Activated CD4-positive, alpha-beta T cell treated with anti-CD3 and anti-CD28 coated beads for 48 hours (primary cell): ENCODE measurements at places on chromosomes 13 and 19.
A peak's percentile ranks its signal among the peaks of the same experiment; 100 is the strongest.

GRCh38 chr19:18422530-18423191, 3.5 kb downstream of the SSBP4 start:
- DNase-seq = no peak

DNA sequence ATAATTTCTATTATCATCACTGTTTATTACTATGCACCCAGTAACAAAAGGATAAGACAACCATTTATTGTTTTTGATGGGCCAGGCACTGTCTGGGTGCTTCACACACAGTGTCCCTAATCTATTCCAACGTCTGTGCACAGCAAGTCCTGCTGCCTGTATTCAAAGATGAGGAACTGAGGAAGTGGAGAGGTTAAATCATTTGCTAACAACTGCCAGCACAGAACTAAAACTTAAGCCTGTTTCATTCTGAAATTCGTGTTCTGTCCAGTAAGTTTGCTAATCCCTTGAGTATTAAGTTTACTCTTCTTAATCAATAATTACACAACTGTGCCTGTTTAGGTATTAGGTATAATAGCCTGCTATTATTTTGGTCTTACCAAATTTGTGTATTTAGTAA, 41.9 kb downstream of the TEX26 start:
- no peak for DNase-seq

DNA sequence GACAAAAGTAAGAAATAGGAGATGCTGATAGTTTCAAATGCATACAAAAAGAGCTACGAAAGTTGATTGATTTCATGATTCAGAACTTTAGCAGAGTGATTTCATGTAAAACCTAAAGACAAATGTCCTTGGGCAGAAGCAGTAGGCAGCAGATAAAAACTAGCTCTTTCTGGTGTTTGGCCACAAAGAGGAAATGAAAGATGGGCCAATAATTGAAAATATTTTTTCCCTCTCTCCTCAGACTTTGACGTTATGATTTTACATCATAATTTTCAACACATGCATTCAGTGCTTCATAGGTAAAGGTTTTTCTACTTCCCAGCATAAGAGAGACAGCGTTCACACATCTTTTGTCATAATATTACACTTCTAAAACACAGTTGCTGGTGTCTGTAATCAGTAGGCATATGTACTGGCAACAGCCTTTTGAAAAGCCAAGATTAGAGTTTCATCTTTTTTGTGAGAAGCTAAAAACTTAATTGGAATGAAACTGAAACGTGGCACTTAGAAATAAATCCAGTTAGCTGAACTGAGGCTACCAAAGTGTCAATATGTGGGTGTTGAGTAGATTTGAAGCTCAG, 9.3 kb downstream of the SCEL start:
- no peak for DNase-seq

DNA sequence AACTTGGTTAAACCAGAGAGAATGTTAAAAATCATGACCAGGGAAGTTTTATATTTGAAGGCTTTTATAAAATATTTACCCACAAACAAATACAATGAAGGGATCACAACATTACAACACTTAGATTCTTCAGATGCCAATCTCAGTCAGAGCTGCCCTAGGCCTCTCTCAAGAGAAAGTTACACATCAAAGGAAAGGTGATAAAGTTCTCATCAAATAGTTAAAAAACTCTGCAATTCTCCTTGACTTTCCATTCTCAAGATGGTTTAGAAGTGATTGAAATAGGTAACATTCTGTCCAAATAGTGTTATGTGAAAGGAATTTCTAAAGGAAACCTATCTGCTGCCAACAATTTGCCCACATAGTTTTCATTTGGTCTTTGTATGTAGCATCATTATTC, 1115.2 kb upstream of the MIR17HG start:
- DNase-seq = no peak

DNA sequence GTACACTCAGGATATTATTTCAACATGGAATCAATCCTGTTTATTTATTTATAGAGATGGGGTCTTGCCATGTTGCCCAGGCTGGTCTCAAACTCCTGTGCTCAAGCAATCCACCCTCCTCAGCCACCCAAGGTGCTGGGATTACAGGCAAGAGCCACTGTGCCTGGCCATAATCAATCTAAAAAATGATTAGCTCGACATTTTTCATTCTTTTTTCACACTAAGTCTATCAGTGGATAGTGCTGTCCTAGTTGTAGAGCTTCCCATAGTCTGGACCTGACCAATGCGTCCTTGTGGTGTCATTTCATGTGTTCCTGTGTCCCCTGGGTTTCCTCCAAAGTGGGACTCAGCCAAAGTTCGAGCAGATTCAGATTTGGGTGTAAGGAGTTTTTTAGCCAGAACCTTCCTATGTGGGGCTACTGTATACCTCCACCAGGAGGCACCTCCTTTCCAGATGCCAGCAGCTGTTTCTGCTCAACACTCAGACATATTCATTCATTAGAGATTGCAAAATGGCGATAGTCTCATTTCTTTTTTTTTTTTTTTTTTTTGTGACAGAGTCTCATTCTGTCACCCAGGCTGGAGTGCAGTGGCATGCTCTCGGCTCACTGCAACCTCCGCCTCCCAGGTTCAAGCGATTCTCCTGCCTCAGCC, 61.1 kb downstream of the MAP4K1 start:
- DNase-seq = no peak

DNA sequence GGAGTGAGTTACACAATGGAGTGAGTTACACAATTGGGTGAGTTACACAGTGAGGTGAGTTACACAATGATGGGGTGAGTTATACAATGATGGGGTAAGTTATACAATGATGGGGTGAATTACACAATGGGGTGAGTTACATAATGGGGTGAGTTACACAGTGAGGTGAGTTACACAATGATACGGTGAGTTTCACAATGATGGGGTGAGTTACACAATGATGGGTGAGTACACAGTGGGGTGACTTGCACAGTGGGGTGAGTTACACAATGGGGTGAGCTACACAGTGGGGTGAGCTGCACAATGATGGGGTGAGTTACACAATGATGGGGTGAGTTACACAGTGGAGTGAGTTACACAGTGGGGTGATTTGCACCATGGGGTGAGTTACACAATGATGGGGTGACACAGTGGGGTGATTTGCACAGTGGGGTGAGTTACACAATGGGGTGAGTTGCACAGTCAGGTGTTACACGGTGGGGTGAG, 52.5 kb upstream of the GAS6 start:
- no peak for DNase-seq

GRCh38 chr13:107799001-107799400, 416.3 kb downstream of the LIG4 start:
- DNase-seq = no peak

DNA sequence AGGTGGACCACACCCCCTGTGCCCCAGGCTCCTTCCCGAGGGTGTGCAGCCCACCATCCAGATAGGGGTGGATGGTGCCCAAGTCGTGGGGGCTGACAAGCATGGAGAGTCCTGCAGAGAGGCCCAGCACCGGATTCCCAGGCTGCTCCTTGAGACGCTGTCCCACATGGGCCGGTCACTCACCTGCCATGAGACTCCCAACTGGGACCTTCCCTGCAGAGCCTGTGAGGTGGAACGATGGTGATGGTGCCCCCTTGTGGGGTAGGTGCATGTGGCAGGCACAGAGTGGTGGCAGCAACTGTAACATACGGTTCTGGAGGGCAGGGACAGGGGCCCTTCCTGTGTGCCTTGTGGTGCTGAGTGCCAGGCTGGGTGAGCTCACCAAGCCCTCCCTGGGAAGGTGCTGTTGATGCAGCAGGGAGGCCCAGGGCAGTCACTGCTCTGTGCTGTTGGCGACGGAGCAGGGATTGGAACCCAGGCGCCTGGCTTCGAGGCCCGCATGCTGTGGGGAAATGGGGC, 33.1 kb downstream of the PPP1R37 start:
- DNase-seq = peak; percentile 84

GRCh38 chr19:13995017-13995728, 10.9 kb downstream of the RFX1 start:
- no peak for DNase-seq

- peak; percentile 73 for DNase-seq
These were observed 2.4 kb downstream of the GADD45B start for GRCh38 chr19:2478278-2478755.

GRCh38 chr13:31032528-31033113, 100.2 kb downstream of the TEX26 start:
- no peak for DNase-seq

GRCh38 chr19:47824396-47824795, 2.7 kb downstream of the CRX start:
- DNase-seq = no peak

DNA sequence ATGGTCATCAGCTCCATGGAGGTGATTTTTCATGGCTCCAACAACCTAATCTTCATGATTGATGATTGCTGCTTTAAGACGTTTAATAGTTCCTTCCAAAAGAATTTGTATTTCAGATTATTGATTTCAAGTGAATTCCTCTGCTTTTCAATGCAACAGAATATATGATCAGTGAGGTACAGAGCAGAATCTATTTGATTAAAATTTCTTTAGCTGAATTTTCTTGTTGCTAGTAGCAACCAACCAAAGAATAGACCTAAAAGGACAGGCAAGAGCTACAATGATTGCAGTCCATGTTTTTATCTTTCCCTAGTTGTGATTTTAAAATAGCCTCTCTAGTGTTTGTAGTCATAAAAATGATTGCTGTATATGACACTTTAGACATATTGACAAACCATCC, 76.8 kb upstream of the SCEL start:
- no peak for DNase-seq

DNA sequence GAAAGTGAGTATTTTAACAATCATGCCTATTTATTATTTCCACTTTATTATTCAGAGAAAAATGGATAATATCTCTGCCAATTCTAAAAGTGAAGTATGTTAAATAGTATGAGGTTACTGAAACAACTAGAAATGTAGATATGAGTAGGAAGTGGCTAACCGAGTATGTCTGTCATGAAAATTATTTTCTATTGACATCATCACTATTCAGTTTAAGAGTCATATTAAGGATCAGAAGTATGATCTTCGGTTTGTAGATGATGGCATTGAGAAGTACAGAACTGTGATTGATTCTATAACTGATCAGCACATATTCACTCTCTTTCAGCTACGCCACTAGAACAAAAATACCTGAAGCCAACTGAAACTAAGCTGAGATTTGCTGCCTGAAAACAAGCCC, 146.4 kb upstream of the SLITRK5 start:
- DNase-seq = no peak

GRCh38 chr13:98428256-98428966, 148.5 kb downstream of the STK24 start:
- DNase-seq = no peak

DNA sequence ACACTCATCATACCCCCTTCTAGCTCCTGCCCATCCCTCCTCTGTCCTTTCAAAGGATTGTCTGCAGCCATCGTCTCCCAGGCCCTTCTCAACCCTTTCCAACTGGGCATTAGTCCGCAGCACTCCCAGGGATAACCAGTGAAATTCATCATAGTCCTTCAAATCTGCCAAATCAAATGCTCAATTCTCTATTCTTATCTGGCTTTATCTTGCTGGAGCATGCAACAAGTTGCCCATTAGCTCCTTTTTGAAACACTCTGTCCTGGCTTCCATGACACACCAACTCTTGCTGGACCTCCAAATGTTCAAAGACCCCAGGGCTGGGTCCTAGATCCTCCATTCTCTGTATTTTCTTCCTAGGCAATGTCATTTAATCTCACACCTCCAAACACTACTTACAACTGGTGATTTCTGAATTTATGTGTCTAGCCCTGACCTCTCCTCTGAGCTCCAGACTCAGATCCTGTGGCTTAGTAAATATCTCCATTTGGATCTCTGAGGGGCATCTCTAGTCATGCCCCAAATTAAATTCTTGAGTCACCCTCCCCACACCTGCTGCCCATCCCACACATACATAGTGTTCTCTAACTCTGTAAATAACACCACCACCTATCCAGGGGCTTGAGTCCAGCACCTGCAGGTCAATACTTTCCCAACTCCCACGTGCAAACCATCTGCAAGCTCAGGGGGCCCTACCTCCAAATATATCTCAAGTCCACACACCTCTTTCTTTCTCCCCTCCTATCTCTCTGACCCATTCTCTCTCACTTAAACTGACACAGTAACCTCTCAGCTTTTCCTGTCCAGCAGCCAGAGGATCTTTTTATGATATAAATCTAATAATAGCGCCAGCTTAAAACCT, 9.1 kb upstream of the ANKRD10 start:
- no peak for DNase-seq

- no peak for DNase-seq
These were observed 1466.3 kb downstream of the PCDH9 start for GRCh38 chr13:65763811-65764210.

DNA sequence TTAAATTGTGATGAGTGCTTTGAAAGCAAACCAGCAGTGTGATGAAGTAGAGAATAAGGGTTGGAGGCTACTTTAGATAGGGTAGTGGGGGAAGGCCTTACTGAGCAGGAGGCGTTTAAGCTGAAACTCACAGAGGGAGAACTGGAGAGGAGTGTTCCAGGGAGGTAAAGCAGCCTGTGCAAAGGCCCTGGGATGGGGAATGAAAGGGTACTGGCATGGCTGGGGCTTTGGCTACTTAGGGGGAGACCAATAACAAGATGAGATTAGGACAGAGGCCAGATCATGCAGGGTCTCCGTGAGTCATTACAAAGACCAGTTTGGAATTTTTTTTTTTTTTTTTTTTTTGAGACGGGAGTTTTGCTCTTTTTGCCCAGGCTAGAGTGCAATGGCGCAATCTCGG, 1.1 kb downstream of the PPP5C start:
- DNase-seq = no peak
